Stimulated activated CD4-positive, alpha-beta T cell treated with anti-CD3 and anti-CD28 coated beads, Interleukin-1b, Interleukin-23, amount 100 ng/mL, for 1 hour (primary cell): ENCODE measurements at places on chromosomes 7 and 10.

DNA sequence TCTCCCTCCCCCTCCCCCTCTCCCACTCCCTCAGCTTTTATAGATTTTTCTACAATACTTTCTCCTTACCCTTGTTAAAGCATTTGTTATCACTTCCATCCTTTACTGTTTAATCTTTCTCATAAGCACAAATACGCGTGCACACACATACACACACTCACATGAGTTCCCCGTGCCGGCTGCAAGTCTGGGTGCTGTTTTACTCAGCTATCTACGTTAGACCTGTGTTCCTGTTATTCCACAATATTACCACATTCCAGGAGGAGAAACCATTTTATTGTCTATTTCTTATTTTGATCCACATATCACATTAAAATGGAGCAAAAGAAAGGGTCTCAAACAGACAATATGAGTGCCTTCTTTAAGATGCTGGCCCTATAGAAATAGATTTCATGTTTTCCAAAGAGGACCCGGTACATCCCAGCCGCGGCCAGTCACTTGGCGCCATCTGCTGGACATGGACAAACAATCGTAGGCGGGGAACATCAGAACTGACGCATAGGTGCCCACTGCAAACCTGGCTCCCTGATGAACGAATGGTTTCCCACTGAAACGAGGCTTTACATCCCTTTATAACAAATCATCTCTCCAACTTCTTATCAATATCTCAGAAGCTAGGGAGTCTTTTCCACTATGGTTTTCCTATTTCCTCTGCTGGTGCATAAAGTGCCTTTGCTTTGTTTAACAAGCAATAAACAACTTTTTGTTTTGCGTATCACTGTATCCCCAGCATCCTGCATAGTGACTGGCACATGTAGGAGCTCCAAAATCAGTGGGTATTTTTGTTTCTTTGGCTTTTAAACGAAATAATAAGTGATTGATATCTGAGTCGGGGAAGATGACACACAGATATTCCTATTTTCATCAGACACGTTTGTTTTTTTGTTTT, 25.2 kb upstream of the OPTN start:
- DNase-seq = no peak

- DNase-seq = no peak
These were observed 18.8 kb upstream of the ABCB5 start for GRCh38 chr7:20596653-20597052.

- no peak for DNase-seq
These were observed 13.2 kb upstream of the NMT2 start for GRCh38 chr10:15181576-15182156.

- DNase-seq = no peak
These were observed at the start of gene NYAP1 for GRCh38 chr7:100483722-100484672. Gene NYAP1 (plus strand): TSS chr7:100483927. CDS start chr7:100485312, 1,385 bp downstream.

DNA sequence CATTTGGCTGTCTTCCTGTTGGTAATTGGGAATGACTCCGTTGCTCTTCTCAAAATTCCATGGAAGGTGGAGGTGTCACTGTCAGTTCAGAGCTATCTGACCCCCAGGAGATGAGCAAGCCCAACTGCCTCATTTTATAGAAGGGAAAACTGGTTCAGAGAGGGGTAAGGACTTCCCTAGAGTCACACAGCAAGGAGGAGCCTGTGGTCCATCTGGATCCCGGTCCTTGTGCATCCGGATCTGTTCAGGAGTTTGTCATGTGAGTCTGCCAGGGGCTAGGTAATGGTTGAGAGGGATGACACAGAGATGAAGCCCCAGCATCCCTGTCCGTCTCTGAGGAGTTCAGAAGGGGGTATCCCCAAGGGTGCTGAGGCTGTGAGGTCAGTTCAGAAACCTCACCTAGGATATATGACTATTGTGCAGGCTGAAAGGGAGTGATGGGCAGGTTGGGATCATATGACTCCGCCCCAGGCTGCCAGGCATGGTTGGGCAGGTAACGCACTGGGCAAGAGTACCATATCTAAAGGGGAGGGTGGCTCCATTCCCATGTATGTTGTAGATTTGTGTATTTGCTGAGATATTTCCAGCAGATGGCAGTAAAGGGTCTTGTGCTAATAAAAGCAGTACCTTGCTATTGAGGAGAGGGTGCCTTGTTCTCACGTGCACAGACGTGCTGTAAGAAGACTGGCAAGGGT, 16.0 kb upstream of the SLC29A3 start:
- no peak for DNase-seq

GRCh38 chr10:3943695-3944257, 158.8 kb upstream of the KLF6 start:
- no peak for DNase-seq

DNA sequence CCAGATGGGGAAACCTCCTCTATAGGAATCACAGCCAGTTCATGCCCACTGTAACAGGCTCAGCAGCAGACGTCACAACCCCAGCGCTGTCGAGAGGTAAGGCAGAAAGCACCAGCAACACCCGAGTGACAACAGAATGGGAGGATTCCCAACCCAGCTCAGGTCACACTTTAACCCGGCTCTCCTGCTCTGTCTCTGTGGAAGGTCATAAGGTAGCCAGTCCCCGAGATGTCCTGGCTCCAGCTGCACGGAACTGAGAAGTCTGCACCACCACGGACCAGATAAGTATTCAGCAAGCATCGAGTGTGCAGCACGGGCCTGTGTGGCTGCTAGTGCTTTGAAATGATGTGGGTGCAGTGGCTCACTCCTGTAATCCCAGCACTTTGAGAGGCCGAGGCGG, 236.7 kb upstream of the TCERG1L start:
- no peak for DNase-seq

GRCh38 chr10:102457591-102458150, 6.3 kb upstream of the C10orf95 start:
- no peak for DNase-seq

GRCh38 chr7:32453341-32454011, 36.7 kb downstream of the LSM5 start:
- no peak for DNase-seq

GRCh38 chr7:114343949-114344708, 70.5 kb upstream of the FOXP2 start:
- no peak for DNase-seq

DNA sequence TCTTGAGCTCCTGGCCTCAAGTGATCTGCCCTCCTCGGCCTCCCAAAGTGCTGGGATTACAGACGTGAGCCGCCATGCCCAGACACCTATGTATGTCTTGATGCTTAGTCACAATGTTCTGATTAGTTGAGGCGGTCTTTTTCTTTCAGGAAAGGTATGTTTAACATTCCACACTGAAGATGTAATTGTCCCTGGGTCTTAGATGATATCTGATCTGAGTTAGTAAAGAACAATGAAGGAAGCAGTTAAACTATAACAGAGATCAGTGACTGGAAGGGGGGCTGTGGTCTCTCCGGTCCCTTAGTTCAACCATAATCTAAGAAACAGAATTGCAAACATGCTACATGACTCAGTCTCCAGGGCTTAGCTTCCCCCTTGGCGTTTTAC, 31.5 kb upstream of the SH2D4B start:
- no peak for DNase-seq

GRCh38 chr10:77544617-77545016, 93.0 kb downstream of the KCNMA1 start:
- no peak for DNase-seq

DNA sequence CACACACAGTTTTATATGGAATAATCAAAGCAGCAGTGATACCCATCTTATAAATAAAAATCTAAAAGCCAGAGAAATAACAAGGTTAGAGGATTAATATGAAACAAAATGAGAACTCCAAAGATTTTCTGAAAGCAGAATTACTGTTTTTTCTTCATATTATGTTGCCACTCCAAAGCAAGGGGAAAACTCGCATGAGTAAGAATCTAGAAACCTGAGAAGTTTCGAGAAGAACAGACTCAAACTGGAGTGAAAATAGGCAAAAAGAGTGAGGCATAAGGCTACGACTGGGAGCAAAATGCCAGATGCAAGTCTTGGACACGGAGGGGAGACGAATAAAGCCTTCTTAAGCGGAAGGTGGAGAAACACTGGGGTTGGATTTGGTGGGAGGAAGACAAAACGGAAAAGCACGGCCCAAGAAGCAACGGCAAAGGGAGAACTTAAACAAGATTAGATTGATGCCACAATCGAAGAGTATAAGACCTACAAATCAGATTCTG, 923 bp downstream of the TNPO3 start:
- no peak for DNase-seq

GRCh38 chr10:13724484-13724883, 137.7 kb downstream of the PRPF18 start:
- no peak for DNase-seq

GRCh38 chr10:114874827-114875411, 53.3 kb downstream of the FHIP2A start:
- DNase-seq = no peak

DNA sequence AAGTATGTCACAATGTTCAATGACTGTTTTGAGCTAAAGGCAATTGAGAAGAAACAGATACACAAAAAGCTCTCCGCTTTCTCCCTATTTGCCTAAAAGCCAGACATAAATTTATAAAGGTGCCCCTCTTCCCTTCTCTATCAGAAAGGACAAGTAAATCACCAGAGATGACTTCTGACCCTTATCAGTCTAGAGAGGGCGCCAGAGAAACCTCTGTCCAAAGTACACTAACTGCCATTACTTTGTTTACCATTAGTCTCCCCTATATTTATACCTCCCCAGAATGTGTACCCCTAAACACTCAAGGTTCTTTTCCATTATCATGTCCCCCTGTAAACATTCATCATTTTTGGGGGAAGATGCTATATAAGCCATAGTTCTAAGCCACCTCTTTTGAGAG, 49.3 kb downstream of the TPK1 start:
- DNase-seq = no peak

DNA sequence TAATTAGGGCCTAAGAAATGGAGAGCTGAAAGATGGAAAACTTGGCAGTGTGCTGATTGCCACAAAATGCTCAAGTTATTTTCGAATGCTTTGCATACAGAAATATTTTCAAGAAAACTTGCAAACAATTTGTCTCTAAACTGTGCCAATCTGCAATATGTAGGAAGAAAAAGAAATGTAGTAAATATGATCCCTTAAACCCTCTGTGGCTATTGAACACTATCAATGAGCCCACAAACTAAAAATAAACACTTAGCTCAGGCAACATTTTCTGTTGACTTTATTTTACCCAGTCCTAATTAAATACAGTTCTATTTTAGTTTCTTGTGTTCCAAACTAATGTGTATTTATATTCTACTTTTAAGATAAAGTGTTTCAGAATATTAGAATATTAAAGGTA, 342.1 kb downstream of the SEMA3D start:
- DNase-seq = no peak

DNA sequence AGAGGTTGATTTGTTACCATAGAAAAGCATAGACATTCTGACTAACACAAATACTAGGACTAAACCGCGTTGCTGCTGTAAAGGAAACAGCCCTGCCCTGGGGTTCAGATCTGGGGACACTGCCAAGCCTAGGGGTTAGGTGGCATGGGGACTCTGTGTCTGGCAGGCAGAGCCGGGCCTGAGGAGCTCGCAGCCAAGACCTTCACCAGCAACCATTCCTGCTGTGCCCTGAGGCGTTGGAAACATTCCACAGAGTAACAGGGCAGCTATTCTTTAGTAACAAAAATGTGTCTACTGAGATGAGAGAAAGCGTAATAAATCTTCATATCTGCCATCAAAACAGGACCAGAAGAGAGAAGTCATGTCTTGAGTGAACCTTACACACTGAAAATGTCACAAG, 280.5 kb downstream of the POM121L12 start:
- no peak for DNase-seq

DNA sequence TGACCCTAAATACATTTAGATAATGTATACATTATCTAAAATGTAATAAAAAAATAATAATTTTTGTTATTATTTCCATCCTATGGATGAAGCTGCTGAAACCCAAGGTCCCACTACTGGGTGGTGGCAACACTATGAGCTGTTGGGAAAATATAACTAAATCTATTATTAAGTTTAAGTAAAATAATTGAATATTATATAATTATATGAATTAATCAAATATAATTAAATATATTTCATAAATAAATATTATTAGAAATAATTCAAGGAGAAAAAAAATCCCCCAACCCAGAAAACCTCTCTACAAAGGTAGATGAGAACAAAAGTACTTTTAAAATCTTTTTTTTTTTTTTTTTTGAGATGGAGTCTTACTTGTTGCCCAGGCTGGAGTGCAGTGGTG, 7.9 kb downstream of the PRSS58 start:
- DNase-seq = no peak

DNA sequence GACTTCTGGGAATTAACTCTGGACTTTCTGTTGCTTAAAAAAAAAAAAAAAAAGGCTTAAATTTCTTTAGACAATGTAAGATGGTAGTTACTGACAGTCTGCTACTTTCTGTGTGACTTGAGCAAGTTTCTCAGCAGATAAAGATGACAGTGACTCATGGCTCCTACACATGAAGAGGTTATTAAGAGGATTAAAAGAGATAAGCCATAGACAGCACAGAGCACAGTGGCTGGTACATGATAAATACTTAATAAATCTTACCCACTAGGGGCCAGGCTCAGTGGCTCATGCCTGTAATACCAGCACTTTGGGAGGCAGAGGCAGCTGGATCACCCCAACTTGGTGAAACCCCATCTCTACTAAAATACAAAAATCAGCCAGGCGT, 174.8 kb downstream of the JAZF1 start:
- DNase-seq = no peak

- no peak for DNase-seq
These were observed 55.4 kb downstream of the NKX6-2 start for GRCh38 chr10:132730573-132730953.

DNA sequence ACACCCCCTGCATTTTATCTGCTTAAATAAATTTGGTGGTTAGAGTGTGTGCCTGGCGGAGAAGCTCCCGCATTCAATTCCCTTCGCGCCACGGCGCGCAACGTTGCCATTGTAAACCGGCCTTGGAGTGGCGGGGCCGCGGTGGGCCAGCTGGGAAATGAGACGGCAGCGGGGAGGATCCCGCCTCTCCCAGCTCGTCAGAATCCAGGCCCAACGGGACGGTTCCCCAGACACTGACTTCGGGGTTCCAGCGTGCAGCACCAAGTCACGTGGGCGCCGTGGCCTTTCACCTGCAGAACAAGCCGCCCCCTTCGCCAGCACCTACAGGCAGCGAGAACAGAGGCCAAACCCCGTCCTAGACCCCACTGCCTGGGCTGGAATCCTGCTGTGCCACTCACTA, 103.4 kb downstream of the GRID1 start:
- DNase-seq = no peak

GRCh38 chr7:77331938-77332695, 84.0 kb downstream of the GSAP start:
- DNase-seq = no peak

DNA sequence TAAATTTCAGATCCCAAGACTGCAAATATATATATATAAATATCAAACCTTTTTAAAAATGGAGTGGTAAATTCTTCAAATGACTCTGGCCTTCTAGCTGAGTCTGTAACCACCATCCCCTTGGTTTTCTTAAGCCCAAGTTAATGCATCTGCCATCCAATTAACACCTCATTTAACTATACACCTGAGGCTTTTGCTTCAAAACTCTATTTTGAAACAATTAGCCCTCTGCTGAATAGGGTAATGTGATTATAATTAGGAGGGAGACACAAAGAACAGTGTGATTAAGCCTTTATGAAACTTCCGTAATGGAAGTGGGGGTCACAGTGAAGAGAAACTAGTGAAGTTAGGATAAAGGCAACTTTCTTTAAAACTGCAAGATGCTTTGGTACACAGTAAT, 83.6 kb downstream of the GPR37 start:
- no peak for DNase-seq
